ENCODE measurements at places on chromosomes 3 and 15.
A peak's percentile ranks its signal among the peaks of the same experiment; 100 is the strongest.

DNA sequence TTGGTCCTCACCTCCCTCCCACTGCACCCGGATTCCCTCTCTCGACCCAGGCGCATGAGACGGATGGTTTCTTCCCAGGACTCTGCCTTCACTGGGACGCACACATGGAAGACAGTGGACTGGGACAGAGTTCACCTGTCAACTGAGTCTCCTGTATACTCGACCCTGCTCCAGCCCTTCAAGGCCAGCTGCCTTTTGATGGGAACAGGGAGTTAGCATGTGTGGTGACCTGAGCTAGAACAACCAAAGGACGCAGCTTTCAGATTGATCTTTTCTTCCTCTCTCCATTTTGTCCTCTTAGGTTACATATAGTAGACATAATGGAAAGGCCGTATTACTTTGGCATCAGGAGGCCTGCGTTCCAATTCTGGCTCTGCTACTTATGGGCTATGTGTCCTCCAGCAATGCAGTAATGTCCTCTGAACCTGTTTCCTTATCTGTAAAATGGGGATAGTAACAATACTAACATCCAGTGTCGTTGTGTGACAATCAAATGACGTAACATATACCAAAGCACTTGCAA lies 94.1 kb downstream of the PEX5L start:
- H3K27me3 ChIP-seq = peaks cover 17% of the 10 kb centered on the region
- H3K4me1 ChIP-seq = peaks cover 2% of the 10 kb centered on the region
- H3K27ac ChIP-seq = no peak overlapping the region
- H3K36me3 ChIP-seq = no peaks in the 10 kb centered on the region
- H3K4me3 ChIP-seq = no peak overlapping the region

DNA sequence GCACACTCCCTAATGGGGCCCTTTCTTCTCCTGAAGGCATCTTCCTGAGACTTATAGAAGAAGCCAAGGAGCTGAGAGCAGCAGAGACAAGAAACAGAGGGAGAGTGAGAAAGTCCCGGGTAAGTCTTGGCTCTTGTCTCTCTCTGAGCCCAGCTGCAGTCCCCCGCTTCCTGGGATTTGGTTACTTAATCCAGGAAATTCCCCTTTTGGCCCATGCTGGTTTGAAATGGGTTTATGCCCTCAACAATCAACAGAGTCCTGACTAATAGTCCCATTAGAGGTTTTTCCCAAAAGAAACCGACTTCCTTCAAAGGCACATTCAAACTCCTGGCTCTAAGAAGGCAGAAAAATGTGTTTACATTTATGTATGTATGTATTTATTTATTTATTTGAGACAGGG lies 22.0 kb downstream of the TMEM158 start:
- no peak for DNase-seq
- H3K36me3 ChIP-seq = no peaks in the 10 kb centered on the region
- no peaks in the 10 kb centered on the region for H3K27me3 ChIP-seq
- no peak overlapping the region for H3K27ac ChIP-seq

DNA sequence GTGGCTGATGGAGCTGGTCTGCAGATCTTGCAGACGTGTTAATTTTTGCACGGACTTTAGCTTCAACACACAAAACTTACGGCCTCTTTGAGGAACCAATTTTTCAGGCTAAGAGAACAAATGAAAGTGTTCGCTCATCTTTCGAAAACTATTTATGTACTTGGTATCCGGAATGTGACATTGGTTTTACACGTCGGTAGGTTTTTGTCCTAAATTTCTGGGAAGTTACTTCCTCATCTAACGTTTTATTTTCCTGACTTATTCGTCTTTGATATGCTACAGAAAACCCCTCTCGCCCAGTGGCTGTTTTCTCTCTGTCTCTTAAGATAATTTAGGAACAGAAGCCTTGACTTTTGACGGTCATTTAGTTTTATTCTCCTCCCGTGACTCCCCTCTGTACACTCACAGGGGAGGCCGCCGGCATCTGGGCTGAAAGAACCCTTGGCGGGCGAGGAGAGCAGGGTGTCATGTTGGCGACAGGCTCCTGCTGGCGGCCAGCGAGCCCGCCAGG lies 834 bp upstream of the GREM1 start:
- H3K4me1 ChIP-seq = peaks cover 27% of the 10 kb centered on the region
- DNase-seq = peak; percentile 56
- peak overlapping the region; percentile 68 for H3K4me3 ChIP-seq
- H3K36me3 ChIP-seq = no peaks in the 10 kb centered on the region
- no peak overlapping the region for H3K27ac ChIP-seq

GRCh38 chr15:101016581-101016980 lies 97.4 kb downstream of the LRRK1 start:
- no peak overlapping the region for H3K4me3 ChIP-seq
- no peak for DNase-seq
- H3K4me1 ChIP-seq = no peaks in the 10 kb centered on the region
- peaks cover 7% of the 10 kb centered on the region for H3K36me3 ChIP-seq
- no peak overlapping the region for H3K27ac ChIP-seq
